CD8-positive, alpha-beta T cell (primary cell): ENCODE measurements at places on chromosomes 4 and X.

GRCh38 chr4:62196338-62196737 lies 996.2 kb downstream of the ADGRL3 start:
- no peak for DNase-seq

DNA sequence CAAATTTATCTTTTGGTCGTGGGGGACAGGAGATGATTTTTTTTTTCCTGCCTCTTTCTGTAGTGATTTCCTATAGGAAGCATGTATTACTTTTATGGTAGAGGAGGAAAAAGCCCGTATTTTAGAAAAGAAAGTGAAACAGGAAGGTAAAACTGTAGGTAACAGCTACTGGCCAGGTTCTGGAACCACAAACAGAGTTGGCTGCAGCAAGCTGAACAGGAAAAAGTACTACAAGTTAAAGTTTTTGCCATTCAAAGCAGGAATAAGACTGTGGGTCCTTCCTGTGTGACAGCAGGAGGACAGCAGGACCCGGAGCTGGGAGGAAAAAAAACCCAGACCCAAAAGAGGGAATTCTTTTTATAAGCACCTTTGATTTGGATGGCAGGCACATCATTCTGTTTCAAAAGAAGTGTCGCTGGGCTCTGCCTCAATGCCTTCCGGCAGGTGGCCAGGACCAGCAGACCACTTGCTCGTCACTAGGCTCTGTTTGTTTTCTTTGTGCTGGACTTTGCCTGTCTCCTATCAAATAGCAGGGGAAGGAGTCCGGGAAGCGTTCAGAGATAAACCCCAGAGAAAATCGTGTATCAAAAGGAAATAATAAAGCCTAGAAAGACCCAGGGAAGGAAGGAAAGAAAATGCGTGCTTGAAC lies 277.9 kb downstream of the ADGRA3 start:
- peak; percentile 5 for DNase-seq

- no peak for DNase-seq
Measured at GRCh38 chr4:146981651-146982050, 36.0 kb upstream of the TTC29 start.

- DNase-seq, result no peak
Measured at GRCh38 chr4:150600812-150601445, 19.0 kb downstream of the MAB21L2 start.

DNA sequence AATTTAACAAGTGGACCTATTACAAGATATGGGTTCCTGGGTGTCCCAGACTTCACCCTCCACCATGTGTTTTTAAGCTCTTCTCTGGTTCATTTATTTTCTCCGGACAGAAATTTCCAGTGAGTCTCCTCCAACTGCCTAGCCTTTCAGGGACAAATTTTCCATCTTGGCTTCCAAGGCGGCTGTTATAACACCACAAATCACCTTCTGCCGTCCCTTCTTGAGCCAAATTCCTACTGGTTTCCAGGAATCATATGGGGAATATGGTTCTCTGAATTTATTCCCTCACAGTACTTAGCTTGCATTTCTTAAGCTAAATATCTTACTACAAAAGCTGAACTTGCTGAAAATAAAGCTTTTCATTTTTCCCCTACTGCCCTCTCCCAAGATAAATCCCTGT lies 18.8 kb downstream of the NEXMIF start:
- no peak for DNase-seq

DNA sequence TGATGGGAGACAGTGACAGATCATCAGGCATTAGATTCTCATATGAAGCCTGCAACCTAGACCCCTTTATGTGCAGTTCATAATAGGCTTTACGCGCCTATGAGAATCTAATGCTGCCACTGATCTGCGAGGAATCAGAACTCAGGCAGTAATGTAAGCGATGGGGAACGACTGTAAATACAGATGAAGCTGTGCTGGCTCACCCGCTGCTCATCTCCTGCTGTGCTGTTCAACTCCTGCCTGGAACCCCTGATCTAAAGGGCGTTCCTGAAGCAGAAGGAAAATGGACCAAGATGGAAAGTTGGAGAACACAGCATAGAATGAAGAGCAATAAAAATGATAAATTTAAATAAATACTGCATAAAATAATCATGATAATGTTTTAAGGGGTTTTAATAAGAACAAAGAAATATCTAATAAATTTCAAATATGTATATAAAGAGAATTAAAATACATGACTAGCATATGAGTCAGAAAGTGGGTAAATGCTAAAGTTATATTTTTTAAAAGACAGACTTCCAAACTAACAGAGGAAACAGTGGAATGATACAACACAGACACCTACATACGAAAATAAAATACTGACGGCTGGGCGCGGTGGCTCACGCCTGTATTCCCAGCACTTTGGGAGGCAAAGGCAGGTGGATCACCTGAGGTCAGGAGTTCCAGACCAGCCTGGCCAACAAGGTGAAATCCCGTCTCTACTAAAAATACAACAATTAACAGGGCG lies 59.2 kb downstream of the RBM47 start:
- DNase-seq, result no peak

DNA sequence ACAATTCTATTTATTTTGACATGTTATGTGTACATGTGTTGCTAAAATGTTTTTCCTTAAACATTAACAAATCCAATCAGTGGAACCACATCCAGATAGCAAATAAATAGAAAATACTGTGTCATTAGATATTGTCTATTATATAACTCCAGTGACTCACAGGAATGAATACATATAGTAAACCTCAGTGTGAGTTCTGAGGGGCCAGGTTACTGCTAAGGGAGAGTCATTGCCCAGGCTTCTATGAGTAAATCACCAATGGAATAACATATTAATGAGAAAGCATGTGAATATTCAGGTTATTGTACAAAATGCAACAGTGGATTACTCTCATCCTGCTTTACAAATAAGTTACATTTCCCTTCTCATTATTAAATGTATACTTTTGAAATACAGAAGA lies 27.2 kb downstream of the TACR3 start:
- DNase-seq, result no peak

GRCh38 chr4:82275431-82276331 lies 98.1 kb downstream of the HNRNPD start:
- DNase-seq, result no peak

DNA sequence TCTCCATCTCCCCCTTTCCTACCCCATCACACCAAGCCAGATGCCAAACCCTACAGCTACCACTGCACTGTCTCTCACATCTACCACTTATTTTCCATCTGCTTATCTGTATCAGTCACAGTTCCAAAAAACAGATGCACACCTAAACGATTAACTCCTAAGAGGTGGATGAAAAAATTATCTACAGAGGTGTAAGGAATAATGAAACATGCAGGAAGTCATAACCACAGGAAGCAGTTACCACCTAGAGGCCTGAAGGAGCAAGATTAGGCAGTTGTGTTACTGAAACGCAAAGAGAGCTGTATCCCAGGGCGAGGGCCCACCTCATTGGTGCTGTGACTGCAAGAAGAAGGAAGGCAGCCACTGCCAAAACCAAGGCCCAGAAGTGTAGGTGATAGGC lies 87.8 kb upstream of the FAM241A start:
- DNase-seq, result no peak

GRCh38 chr4:70722199-70722791 lies 531 bp downstream of the RUFY3 start:
- DNase-seq, result no peak

GRCh38 chrX:109843963-109844751 lies 111.1 kb upstream of the ACSL4 start:
- DNase-seq, result no peak

DNA sequence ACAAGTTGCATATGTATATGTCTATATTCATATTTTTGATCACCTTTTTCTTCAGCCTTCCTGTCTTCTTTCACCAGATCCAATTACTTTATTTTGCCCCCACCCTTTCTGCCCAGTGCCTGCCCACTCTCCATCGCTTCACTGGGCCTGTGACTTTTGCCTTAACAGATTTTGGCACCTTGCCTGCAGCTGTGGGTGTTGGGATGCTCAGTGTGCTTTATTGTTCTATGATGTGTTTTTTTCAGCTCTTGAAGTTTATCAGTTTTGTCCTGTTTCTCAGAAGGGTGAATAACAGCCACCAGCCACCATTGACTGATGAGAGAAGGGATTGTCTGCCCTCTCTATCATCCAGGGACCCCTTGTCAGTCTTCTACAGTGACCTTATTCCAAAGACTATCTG lies 77.2 kb upstream of the GALNT7 start:
- DNase-seq, result no peak

DNA sequence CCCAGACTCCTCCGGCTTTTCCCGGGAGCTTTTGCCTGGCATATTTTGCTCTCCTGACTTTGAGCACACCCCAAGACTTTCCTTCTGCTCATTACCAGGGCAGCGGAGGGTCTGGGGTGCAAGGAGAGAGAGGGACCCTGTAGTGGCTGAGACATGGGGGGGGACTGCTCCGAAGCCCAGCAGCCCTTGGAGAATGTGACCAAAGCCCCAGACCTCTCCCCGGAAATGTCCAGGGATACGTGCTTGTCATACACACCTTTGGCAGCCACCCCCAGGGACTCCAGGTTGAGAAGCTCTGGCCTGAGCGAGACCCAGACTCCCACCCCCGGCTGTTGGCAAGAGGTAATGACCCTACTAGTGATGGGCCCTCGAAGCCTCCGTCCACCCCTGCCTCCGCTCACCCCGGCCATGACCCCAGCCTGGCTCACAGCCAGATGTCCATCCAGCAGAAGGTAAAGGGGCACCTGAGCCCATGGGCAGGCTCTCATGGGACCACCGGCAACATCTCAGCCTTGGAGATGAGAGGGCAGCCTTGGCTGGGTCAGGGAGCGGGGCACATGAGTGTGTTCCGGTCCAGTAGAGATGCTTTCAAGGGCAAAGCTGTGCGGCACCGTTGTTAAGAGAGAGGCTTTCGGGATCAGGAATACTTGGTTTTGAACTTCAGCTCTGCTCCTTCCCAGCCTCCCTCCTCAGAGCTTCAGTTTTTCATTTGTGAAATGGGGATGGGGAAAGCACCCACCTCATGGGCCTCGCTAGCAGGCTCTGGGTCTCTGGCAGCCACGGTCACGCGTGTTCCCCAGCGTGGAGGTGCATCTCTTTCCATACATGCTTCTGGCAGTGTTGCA lies 2.0 kb downstream of the PSAPL1 start:
- DNase-seq, result no peak

DNA sequence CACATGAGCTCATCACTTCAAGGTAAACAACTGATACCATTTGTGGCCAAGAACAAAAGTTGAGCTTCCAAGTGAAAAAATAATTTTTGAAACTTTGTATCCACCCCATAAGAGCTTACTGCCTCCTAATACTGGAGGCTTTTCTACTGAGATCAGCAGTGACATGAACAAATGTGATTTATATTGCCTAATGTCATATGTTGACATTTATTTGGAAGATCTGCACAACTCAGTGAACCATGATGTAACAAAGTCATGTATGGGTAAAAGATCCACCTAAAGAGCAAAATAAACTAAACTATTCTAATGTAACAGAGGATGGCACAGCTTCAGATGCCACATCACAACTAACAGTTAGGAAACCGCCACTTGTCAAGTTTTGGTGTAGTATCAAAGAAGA lies 65.8 kb downstream of the AFAP1 start:
- DNase-seq, result no peak

DNA sequence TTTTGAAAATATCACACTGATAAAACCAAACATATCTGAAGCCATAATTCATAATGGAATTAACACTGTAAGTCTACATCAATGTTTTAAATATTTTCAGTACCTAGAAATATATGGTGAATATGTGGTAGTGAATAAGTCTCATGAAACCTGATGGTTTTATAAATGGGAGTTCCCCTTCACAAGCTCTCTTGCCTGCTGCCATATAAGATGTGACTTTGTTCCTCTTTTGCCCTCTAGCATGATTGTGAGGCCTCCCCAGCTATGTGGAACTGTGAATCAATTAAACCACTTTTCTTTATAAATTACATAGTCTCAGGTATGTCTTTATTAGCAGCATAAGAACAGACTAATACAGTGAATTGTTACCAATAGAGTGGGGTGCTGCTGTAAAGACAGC lies 536.8 kb upstream of the GALNT7 start:
- no peak for DNase-seq

DNA sequence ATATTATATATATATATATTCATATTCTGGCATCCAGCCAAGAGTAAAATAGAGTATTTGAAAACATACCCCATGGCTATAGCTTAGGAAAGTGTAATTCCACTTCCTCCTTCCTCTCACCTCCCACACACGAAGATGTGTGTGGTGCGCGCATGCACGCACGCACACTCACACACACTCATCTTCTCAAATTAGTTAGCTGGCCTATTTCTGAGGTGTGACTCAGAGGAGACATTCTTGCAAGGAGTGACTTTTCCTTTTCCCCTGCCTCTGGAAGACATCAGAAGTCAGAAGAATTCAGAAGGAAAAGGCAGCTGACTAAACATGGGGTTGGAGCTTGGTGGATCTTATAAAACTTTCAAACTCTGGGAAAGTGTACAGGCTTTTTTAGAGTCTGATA lies 8.8 kb downstream of the ENPEP start:
- DNase-seq, result no peak

DNA sequence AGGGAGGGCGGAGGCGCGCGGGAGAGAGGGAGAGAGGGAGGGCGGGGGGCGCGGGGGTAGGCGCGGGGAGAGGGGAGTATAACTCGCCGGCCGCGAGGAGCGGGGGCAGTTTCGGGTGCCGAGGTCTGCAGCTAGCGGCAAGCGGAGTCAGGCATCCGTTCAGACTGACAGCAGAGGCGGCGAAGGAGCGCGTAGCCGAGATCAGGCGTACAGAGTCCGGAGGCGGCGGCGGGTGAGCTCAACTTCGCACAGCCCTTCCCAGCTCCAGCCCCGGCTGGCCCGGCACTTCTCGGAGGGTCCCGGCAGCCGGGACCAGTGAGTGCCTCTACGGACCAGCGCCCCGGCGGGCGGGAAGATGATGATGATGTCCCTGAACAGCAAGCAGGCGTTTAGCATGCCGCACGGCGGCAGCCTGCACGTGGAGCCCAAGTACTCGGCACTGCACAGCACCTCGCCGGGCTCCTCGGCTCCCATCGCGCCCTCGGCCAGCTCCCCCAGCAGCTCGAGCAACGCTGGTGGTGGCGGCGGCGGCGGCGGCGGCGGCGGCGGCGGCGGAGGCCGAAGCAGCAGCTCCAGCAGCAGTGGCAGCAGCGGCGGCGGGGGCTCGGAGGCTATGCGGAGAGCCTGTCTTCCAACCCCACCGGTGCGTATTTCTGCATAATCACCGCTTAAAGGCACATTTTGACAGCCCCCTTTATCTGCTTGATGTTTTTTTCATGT lies at the start of gene POU4F2:
Gene POU4F2, plus strand, starts transcription at position 108 of the 720 bp plus-strand sequence. Its CDS starts 248 bp downstream, at position 356.
- DNase-seq, result no peak

- no peak for DNase-seq
Measured at GRCh38 chr4:52244103-52244775, 193.1 kb downstream of the SPATA18 start.

DNA sequence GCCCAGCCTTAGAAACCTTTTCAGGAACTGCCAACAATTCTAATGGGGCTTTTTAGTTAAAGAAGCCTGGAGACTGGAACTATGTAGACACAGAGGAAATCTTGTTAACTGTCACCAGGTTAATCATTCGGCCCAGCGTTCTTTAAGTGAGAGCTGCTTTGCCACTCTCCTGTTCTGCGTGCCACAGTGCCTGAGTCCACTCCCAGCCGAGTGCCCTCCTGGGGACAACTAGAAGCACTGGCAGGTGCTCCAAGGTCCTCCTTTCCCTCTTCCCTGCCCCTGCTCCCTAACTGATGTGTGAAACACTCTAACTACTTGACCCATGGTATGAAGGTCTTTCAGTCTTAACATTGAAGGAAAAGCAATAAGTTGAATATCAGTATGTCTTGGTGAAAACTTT lies 151.2 kb upstream of the TLL1 start:
- DNase-seq, result no peak
